Naive thymus-derived CD4-positive, alpha-beta T cell (primary cell): ENCODE measurements at places on chromosomes 6 and 20. TPM values are rescaled to one million over a fixed set of nuclear protein-coding genes. Genes with fewer than 3 reads are reported as not detected.

BANF2 gene
- total RNA-seq, result not detected

C6orf52 gene
- 1.7 and 1.9 TPM in 2 replicates for total RNA-seq

NCOA7 gene
- total RNA-seq, result 47.8 TPM

NKX2-4 gene
- not detected for total RNA-seq

SIRPA gene
- 5.0 TPM for total RNA-seq

C20orf202 gene
- 0.22 TPM for total RNA-seq

KCNK16 gene
- total RNA-seq, result not detected

SLC4A11 gene
- total RNA-seq, result 1.5 TPM

MAK gene
- total RNA-seq, result not detected

LTA gene
- total RNA-seq, result 107 and 110 TPM in 2 replicates

PLCB4 gene
- total RNA-seq, result 0.05 TPM

VIP gene
- not detected for total RNA-seq

SRC gene
- 2.8 TPM for total RNA-seq
